ENCODE measurements at places on chromosomes 7 and 10. TPM values are rescaled to one million over a fixed set of nuclear protein-coding genes. Genes with fewer than 3 reads are reported as not detected.

DNA sequence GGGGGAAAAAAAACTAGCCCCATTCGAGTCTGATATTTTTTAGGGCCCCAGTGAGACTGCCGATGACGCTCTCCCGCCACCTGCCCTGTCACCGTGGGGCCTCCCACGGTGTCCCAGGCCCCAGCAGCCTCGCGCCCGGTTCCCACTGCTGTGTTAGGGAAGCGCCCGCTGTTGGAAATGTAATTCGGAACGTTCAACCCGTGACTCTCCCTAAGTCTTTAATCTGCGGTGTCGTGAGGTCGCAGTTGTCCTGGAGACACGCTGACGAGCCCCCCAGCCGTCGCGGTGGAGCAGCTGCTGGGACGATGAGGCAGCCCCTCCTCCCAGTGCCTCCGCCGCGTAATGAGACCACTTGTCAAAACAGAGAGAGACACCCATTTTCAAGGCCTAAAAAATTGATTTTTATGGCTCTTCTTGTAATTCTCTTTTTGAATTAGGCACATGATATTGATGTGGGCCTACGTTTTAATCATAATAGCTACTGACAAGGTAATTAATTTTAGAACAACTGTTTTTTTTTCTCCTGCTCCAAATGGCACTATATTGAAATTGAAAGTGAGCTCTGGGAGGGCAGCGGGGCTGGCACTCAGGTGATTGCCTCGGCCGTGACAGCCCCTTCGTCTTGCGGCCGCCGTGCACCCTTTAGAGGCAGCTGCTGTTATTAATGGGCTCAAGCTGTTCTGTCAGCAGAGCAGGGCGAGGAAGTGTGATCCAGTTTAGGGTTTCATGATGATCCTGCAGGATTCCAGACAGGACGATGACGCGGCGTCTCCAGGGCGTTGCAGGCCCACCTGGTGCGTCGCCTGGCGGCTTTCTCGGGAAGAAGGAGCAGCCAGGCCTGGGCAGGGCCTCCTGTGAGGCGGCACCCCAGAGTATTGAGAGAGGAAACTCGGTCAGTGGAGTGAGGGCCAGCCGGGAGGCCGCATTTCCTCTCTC lies 63.3 kb downstream of the NKX6-2 start:
- no peak for DNase-seq

DNA sequence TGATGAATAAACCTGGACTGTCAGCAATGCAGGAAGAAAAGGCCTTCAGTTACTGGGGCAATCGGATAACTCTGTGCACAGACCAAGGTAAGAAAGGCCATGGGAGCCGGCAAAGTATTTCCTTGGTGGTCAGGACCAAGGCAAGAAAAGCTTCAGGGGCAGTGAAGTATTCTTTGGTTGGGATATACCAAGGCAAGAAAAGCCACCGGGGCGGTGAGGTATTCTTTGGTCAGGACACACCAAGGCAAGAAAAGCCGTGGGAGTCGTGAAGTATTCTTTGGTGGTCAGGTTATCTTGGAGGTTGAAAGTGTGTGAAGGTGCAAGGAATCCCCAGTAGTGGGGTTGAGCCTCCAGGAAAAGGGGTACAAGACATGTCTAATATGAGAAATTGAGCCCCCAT lies 295.0 kb upstream of the GALNT17 start:
- DNase-seq: no peak

- peak; percentile 71 for DNase-seq
Observed at GRCh38 chr10:49242604-49243003, 54.4 kb upstream of the TMEM273 start.

DNA sequence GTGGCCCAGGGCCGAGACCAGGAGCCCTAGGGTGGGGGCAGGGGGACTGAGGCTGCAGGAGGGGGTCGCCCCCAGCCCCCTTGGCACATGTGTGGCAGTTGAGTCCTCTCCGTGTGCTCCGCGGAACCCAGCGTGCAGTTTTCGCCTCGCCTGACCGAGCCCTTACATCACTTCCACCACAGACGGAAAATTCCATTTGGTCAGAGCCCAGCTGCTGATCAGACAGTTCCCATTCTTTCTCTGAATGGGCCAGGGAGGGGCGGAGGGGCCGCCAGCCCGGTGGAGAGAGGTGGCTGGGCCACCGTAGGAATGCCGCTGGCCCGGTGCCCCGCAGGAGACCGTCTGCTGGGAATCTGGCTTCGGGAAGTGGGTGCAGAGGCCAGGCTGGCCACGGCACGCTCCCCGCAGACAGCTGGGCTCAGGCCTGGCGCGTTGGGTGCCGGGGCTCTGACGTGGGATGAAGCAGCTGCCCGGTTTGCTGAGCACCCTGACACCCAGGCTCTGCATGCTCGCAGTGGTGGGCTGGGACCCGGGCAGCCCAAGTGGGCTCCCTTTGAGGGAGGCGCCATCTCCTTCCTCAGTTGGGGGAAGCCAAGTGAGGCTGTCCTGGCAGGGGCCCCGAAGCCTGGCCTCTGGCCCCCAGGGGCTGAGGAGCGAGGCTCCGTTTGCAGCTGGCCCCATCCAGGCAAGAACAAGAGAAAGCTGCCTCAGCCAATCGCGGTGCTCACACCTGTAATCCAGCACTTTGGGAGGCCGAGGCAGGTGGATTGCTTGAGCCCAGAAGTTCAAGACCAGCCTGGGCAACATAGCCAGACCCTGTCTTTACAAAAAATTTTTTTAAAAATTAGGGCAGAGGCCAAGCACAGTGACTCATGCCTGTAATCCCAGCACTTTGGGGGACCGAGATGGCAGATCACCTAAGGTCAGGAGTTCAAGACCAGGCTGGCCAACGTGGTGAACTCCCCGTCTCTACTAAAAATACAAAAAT lies 9.9 kb downstream of the TTYH3 start:
- DNase-seq: peak; percentile 98

GRCh38 chr10:97393034-97393573 lies 8.0 kb downstream of the RRP12 start:
- no peak for DNase-seq

TUBB8 gene
- polyA plus RNA-seq: 0.72 TPM

GIMAP1 gene
- 4.2 TPM for polyA plus RNA-seq

TMED4 gene
- polyA plus RNA-seq: 46.7 TPM

Data from adrenal gland (tissue), 19 donors.